Activated T-helper 2 cell treated with anti-CD3 and anti-CD28 coated beads, Interferon-gamma antibody, Interleukin-2, Interleukin-4, amounts not matched to agents 10 μg/mL and 5 μg/mL and 100 μg/mL, durations not matched to agents 14 hours and 24 hours and 36 hours (primary cell): ENCODE measurements at places on chromosomes 12 and 14. TPM values are rescaled to one million over a fixed set of nuclear protein-coding genes. Genes with fewer than 3 reads are reported as not detected.

DNA sequence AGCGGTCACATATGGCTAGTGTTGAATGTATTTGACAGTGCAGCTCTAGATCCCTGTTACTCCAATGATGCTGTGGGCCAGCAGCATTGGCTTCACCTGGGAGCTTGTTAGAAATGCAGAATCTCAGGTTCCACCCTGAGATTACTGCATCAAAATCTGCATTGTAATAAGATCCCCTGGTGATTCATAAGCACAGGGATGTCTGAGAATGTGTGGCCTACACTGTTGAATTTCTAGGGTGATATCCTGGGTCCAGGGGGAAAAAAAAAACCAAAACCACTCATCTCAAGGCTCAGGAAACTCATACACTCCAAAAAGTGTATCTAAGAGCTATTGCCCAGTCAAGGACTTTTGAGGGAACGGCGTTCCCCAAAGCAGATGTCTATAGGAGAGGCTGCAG is 196.8 kb downstream of the PPM1H start:
- H3K4me3 ChIP-seq: no peak overlapping the region
- no peak overlapping the region for H3K27ac ChIP-seq
- no peaks in the 10 kb centered on the region for H3K27me3 ChIP-seq
- H3K4me1 ChIP-seq: peaks cover 4% of the 10 kb centered on the region
- H3K36me3 ChIP-seq: no peaks in the 10 kb centered on the region
- DNase-seq: no peak

The PROX2 gene
- 0.05 and 0.34 TPM in 2 replicates for total RNA-seq

The SELPLG gene
- total RNA-seq: 52.1 and 55.6 TPM in 2 replicates

DNA sequence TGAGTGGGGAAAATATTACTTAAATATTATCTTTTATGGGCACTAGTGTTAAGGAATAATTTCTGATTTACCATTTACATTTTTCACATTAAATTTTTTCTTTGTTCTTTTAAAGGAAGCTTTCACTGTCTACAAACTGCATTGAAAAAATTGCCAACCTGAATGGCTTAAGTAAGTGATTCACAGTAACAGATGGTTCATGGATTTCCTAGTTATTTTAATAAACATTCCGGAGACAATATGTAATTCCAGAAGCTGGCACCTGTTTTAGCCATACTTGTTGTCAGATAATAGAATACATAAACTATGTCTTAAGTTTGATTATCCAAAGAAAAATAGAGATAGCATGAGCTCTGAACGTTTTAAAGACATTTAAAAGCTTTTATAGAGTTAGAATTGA is 17.1 kb downstream of the DNAL1 start:
- no peak overlapping the region for H3K4me3 ChIP-seq
- no peak overlapping the region for H3K27ac ChIP-seq
- H3K36me3 ChIP-seq: no peaks in the 10 kb centered on the region
- DNase-seq: no peak

DNA sequence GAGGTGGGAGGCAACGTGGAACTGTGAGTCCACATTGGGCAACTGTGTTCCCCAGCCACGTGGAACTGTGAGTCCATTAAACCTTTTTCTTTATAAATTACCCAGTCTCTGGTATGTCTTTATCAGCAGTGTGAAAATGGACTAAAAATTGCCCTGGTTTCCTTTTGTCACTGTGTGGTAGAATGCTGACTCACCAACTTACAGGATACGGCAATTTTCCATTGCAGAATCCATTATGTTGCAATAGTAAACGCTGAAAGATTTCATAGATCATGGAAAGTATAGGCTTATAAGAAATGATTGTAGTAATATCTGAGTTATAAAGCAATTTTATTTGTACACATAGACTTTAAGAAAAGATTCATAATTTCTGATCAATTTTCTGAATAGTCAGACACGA is 93.0 kb downstream of the GTF2A1 start:
- no peak overlapping the region for H3K27ac ChIP-seq
- no peak overlapping the region for H3K4me3 ChIP-seq
- no peaks in the 10 kb centered on the region for H3K36me3 ChIP-seq

DNA sequence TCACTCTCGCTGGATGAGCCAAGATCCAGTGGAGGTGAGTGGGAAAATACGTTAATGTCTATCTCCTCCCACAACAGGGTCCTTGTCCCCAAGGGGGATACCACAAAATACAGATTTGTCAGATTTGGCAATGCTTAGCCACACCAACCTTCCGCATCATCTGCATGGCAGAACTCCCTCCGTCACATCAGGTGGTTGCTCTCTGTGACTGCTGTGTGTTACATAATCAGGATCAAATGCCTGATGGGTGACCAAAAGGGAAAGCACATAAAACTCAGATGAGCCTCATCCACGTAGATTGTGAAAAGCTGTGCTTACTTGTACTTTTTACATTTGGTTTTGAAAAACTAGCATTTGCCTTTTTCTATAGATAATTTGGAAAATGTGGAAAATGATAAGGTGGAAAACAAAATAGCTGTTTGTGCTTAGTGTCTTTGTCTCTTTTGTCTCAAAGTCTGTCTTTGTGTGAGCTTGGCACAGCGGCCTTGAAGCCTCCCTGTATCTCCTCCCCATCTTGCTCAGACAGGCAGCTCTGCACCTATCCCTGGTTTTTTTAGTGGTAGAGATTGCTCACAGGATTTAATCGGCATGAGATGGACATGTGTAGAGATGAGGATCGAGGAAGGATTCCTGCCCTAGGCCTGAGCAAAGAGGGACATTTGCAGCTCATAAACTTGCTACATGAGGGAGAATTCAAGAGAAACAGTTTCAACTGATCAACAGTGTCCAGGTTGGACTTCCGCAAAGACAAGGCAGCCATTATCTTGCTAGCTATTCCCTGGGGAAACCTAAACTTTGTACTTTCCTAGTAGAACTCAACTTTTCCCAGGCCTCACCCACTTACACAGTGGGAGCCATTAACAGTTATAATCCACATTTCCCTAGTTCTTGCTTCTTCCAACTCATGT is 3.6 kb upstream of the FGF6 start:
- peaks cover 9% of the 10 kb centered on the region for H3K4me1 ChIP-seq
- H3K27me3 ChIP-seq: peaks cover 25% of the 10 kb centered on the region
- DNase-seq: no peak
- no peak overlapping the region for H3K27ac ChIP-seq
- no peak overlapping the region for H3K4me3 ChIP-seq

GRCh38 chr12:12441843-12442461 is 85.1 kb downstream of the BORCS5 start:
- peaks cover 87% of the 10 kb centered on the region for H3K4me1 ChIP-seq
- peaks cover 42% of the 10 kb centered on the region for H3K36me3 ChIP-seq
- peak; percentile 64 for DNase-seq
- peak overlapping the region; percentile 95 for H3K27ac ChIP-seq

GRCh38 chr12:107405436-107405835 is 280.2 kb upstream of the PWP1 start:
- no peak overlapping the region for H3K4me3 ChIP-seq
- no peak overlapping the region for H3K27ac ChIP-seq
- no peaks in the 10 kb centered on the region for H3K27me3 ChIP-seq
- no peaks in the 10 kb centered on the region for H3K36me3 ChIP-seq
- peaks cover 8% of the 10 kb centered on the region for H3K4me1 ChIP-seq

The BICDL1 gene
- total RNA-seq: 127 and 130 TPM in 2 replicates

DNA sequence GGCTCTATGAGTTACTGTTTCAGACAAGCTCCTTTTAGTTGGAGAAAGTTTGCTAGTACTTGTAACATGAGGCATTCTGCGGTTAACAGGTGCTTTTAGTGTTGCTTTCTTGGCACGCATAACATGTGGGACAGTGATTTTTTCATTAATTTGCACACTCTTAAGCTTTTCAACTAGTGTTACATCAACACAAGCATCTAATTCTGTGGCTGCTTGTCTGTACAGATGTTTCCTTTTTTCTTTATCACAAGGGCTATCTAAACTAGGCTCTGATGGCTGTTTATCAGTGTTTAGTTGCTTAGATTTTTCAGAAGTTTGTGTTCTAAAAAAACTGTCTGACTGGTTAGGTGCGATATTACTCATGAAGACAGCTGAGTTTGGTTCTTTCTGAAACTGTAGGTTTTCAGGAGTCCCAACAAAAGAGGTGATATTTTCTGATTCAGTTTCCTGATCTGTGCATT is 120.1 kb downstream of the RALGAPA1 start:
- peaks cover 8% of the 10 kb centered on the region for H3K36me3 ChIP-seq
- peaks cover 1% of the 10 kb centered on the region for H3K27me3 ChIP-seq
- peaks cover 23% of the 10 kb centered on the region for H3K4me1 ChIP-seq
- peak overlapping the region; percentile 51 for H3K27ac ChIP-seq
- no peak overlapping the region for H3K4me3 ChIP-seq

The KCNC2 gene
- total RNA-seq: not detected in 2 replicates

DNA sequence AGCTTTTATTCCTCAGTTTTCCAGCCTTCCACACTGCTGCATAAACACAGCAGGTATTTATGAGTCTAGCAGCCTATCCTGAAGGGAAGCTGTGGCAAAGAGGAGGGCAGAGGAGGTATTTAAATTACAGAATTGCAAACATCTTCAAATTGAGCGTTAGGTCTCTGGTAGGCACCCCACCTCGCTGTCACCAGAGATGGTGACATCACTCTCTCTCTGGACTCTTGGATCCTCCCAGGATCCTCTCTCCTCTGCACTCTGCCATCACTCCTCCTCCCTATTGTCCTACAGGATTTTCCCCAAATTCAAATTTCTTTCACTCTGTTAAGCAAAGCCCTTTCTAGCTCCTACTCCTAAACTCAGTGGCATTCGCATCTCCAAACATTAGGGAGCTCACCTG is 6.7 kb downstream of the PLEKHD1 start:
- no peak overlapping the region for H3K27ac ChIP-seq
- H3K27me3 ChIP-seq: peaks cover 13% of the 10 kb centered on the region
- H3K4me3 ChIP-seq: no peak overlapping the region
- no peak for DNase-seq
- H3K4me1 ChIP-seq: no peaks in the 10 kb centered on the region

- no peaks in the 10 kb centered on the region for H3K4me1 ChIP-seq
- H3K27ac ChIP-seq: no peak overlapping the region
- DNase-seq: no peak
- no peaks in the 10 kb centered on the region for H3K36me3 ChIP-seq
- H3K4me3 ChIP-seq: no peak overlapping the region
These were observed 97.6 kb downstream of the GARIN6 start for GRCh38 chr12:99745121-99745520.

- H3K4me3 ChIP-seq: peak within 1 kb of the TSS; percentile 95
- peak within 1 kb of the TSS; percentile 95 for H3K27ac ChIP-seq
- peaks cover 25% of the 10 kb centered on the region for H3K36me3 ChIP-seq
- no peaks in the 10 kb centered on the region for H3K27me3 ChIP-seq
- no peak for DNase-seq
These were observed at the start of gene IKZF4 for GRCh38 chr12:56020423-56021184. IKZF4 (plus strand) TSS chr12:56021043; CDS start chr12:56021494, 451 bp downstream.

DNA sequence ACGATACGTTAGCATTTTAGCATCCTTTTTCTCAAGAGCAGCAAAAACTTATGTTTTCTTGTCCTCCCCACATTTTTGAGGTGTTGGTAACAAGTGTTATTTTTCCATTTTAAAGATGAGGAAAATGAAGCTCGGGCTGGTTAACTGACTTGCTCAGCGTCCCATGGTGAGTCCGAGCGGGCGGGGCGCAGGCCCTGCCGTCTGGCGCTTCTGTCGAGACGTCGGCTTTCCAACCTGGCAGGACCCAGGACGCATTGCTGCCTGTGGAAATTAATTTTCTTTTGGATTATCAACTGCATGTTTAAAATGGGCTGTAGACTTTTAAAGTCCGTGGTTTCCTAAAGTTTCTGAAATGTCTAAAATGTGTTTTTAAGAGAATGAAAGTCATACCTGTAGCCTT is 30.4 kb downstream of the XRCC3 start:
- H3K36me3 ChIP-seq: peaks cover 59% of the 10 kb centered on the region
- no peaks in the 10 kb centered on the region for H3K27me3 ChIP-seq
- H3K4me1 ChIP-seq: peaks cover 1% of the 10 kb centered on the region
- no peak overlapping the region for H3K27ac ChIP-seq
- no peak overlapping the region for H3K4me3 ChIP-seq
- no peak for DNase-seq

GRCh38 chr12:2032506-2032905 is 20.3 kb upstream of the CACNA1C start:
- peaks cover 45% of the 10 kb centered on the region for H3K27me3 ChIP-seq
- no peak for DNase-seq
- H3K4me1 ChIP-seq: peaks cover 11% of the 10 kb centered on the region

GRCh38 chr12:114662512-114663177 is 21.3 kb downstream of the TBX3 start:
- no peaks in the 10 kb centered on the region for H3K4me1 ChIP-seq
- no peak overlapping the region for H3K27ac ChIP-seq
- H3K4me3 ChIP-seq: no peak overlapping the region
- H3K36me3 ChIP-seq: no peaks in the 10 kb centered on the region
- peak; percentile 24 for DNase-seq

DNA sequence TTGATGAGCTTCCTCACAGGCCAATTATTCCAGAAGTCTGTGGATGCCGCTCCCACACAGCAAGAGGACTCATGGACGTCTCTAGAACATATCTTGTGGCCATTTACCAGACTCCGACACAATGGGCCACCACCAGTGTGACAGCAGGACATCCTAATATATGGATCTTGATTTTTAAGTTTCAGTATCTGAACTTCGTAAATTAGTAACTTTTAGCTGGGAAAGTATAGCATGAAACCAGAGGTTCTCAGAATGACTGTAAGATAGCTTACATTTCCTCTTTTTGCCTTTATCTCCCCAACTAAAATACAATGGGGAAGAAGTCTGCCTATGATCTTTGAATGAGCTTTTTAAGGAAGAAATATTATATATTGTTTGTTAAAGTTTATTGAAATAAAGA is 87.0 kb downstream of the DNAI7 start:
- H3K4me1 ChIP-seq: peaks cover 5% of the 10 kb centered on the region
- no peak overlapping the region for H3K4me3 ChIP-seq
- no peak for DNase-seq
- no peaks in the 10 kb centered on the region for H3K27me3 ChIP-seq

The CCDC184 gene
- total RNA-seq: 0.34 and 0.64 TPM in 2 replicates

DNA sequence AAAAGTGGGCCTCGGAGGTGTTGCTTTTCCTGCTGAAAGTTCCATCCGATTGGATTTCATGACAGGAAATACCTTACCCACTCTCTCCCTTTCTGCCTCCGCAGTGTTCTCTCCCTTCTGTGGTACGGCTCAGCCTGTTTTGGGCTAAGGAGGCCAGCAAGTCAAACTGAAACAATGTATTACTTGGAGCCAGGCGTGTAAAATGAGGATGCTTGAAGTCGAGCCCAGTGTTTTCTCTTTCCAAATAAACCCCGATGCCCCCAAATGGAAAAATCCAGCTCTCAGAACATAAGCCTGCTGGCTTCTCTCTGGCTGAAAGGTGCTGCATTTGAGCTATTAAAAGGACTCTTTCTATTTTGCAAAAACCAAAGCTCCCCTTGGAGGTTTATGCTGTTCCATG is 124.7 kb downstream of the ZNF664 start:
- no peaks in the 10 kb centered on the region for H3K4me1 ChIP-seq
- no peak overlapping the region for H3K27ac ChIP-seq
- no peaks in the 10 kb centered on the region for H3K27me3 ChIP-seq
- no peak for DNase-seq
- H3K4me3 ChIP-seq: no peak overlapping the region

DNA sequence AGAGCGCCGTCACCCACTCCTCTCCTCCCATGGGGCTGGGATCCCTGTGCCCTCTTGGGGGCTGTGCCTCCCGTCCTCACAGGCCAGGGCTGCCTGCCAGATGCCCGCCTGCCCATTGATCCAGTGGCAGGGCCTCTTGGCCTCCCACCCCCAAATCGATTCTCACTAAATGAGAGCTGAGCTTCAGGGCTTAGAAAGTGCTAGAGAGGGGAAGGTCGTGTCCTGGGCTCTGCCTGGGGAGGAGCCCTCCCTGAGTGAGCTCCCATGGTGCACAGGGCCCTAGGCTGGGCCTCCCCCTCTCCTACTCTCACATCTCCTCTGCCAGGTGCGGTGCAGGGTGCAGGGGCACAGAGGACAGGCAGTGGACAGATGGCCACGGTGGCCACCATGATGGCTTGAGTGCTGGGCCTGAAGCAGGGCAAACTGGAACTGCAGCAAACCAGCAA is 9.2 kb downstream of the BEGAIN start:
- no peaks in the 10 kb centered on the region for H3K27me3 ChIP-seq
- no peaks in the 10 kb centered on the region for H3K4me1 ChIP-seq
- DNase-seq: no peak
- H3K27ac ChIP-seq: no peak overlapping the region
